ENCODE measurements at places on chromosomes 13 and 19.

GRCh38 chr19:36060430-36060829 lies 5.7 kb downstream of the WDR62 start:
- peak; percentile 69 for DNase-seq

DNA sequence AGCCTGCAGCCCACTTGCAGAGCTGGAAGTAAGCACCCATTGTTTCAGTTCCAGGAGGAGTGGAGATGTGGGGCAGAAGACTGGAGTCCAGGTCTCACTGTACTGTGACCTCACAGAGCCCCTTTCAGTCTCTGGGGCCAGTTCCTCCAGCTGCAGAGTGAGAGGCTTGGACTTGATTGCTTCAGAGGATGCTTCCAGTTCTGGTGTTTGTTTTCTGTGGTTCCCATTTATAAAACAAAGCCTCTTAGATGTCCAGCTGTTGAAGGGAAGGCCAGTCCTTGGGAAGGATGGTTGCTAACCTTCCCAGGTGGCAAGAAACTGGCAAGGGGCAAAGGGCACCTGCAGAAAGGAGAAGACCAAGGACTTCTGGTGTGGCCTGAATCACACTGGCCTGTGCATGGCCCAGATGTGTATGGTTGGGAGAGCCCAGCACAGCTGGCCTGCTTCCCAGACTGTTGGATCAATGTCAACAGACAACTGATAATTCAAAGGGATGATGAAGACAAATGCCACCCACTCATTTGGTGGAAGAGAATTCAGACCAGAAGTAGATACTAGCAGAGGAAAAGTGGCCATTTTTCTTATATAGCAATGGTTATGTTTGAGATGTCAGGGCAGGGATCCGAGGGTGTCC lies 218.5 kb downstream of the ZNF536 start:
- no peak for DNase-seq

GRCh38 chr19:44626048-44626624 lies 12.8 kb downstream of the IGSF23 start:
- peak; percentile 93 for DNase-seq

DNA sequence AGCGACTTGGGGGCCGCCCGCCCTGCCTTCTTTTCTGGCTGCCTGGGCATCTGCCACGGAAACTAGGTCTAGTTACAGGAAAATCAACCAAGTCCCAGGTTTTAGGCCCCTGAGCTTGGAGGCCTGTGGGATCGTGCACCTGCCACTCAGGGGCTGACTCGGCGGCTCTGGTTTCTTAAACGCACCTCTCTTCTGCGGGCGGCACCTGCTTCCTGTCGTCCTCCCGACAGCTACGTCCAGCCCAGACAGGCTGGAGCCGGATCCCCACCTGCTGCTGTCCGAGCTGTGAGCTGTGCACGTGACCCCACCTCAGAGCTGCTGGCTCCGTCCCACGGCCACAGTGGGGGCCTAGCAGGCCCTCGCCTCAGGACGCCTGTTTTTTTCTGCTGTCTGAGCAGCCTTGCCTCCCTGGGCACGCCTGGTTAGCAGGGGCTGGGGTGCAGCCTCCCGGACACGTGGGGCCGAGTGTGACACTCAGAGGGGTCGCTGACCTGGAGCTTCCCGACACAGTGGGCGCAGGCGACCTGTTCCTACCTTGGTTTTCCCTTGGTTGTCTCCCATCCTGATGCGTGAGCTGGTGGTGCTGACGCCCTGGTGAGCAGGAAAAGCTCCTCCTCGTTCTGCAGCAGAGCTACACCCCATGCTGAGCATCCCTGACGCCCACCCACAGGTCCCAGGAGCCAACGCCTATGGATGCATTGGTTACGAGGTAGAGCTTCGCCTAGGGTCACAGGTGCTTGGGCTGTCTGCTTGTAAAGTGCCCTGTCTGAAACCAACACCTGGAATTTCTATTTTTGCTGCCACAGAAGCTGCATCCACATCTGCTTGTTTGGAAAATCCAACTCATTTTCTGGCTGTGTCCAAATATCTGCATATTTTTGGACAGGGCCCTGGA lies 17.5 kb downstream of the TMEM255B start:
- no peak for DNase-seq

DNA sequence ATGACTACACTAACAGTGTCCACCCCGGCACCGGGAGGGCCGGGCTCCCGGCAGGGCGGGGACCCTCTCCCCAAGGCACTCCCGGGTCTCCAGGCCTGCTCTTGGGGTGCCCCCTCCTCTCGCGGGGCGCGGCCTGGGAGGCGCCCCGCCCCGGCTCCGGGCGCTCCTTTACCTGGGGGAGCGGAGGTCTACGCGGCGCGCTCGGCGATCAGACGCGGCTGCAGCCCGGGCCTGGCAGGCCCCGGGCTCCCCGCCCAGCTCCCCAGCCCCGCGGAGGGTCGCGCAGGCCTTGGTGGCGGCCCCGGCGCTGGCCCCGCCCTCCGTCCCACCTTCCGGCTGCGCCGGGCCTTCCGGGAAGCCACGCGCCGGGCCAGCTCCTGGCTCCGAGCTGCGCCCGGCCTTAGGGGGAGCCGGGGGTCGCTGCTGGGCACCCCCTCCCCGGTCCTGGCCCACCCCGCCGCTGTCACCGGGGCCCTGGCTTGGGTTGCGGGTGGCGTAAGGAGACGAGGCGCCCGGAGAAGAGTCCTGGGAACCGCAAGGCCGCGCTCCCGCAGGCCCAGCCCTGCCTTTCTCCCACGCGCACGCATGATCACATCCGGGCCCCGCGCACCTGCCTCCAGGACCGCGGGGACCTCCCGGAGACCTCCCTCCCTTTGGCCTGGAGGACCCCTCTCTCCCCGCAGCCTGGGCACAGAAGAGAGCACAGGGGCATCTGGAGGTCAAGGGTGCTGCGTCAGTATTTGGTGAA lies at the start of gene C19orf12:
Gene C19orf12 (minus strand): TSS at position 309 of the 748 bp plus-strand sequence. CDS start 6,848 bp downstream, outside the sequence.
- DNase-seq = peak; percentile 25

DNA sequence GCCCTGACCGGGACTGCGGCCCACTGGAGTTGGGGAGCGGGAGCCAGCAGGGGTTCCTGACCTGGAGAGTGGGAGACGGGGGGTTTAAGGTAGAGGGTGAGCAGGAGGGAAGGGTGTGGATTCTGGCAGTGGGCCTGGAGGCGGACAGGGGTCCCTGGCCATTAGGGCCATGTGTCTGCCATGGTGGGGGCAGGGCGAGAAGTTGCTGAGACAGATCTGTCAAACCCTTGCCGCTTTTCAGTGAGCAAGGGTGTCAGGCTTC lies 12.2 kb upstream of the SELENOW start:
- DNase-seq = no peak

- DNase-seq = no peak
Measured at GRCh38 chr19:4109626-4109945, 14.3 kb downstream of the MAP2K2 start.

DNA sequence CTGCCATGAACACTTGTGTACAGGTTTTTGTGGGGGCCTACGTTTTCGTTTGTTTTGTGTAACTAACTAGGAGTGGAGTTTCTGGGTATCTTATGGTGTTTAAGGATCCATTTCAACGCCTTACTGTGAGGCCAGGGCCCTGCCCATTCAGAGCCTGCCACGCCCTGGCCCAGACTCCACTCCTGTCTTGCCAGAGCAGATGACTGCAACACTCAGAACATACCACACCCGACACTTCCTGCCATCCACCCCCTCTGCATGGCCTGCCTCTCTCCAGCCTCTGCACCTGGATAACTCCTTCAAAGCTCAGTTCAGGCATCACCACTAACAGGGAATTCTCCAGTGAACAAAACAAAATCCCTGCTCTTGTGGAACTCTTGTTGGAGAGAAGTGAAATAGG lies 43.2 kb downstream of the RGCC start:
- no peak for DNase-seq

All from endothelial cell of umbilical vein (primary cell).